ENCODE measurements at places on chromosomes 7 and 10.

- DNase-seq, result no peak
Observed at GRCh38 chr10:57692255-57692980, 575.3 kb downstream of the IPMK start.

DNA sequence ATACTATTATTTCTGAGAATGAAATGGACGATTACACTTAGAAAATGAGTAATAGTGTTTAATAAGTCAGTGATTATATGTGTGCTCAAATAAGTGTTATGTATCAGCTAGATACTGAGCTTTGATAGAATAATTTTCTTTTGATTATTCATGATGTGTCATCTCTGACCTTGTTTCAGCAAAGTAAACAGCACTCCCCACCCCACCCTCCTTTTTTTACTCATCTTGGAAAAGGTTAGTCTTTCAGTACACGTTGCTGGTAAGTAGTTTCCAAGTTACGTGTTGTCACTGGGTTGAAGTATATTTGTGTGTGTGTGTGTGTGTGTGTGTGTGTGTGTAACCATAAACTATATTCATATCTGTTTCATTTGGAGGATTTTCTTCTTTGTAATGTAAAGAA, 84.1 kb downstream of the GNAI1 start:
- no peak for DNase-seq

DNA sequence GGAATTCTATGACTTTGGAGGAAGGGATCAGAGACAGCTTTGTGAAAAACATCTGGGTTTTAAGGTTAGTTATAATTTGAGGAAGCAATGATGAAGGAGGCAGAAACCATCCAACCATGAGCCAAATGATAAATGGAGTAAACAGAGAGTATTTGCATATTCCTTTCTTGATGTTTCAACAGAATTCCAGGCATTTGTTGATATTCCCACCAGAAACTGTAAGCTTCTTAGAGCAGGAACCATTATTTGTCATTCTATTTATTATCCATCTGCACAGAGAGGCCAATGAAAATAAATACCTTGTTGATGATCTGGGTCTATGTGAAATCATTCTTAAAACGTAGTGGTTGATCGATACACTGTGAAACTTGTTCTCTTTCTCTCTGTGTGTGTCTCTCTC, 715.3 kb downstream of the INHBA start:
- no peak for DNase-seq

- no peak for DNase-seq
Observed at GRCh38 chr10:122407375-122408125, 33.0 kb downstream of the PLEKHA1 start.

DNA sequence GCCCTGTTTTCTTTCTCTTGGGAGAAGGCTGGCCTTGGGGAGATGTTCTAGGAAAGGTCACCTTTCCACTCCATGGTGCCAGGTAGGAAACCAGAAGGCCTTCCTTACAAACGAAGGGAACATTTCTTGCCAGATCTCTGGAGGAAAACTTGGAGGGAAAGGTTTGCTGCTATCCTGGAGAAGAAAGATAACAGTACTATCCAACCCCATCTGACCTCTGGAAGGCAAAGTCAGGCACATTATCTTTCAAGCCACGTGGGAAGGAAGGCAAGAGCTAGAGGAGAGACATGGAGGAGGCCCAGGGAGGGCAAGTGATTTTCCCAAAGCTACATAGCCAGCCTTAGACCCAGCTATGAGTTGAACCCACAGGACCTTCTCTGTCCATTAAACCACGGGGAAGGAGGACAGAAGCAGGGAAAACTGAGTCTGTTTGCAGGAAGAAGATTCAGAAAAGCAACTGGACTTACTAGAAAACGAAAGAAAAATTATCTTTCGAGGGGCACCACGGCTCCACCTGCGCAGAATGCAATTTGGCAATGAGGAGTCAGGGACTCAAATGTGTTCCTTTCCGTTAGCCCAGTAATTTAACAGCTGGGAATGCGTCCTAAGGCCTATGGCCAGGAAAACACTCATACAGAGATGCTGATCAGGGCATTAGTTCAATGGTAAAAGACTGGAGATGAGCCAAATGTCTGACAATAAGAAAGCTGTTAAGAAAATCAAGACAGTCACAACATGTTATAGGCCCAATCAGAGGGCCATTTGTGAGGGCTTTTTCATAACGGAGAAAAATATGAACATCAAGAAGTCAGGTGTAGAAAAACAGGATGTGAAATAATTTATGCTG, 32.0 kb upstream of the PSAP start:
- DNase-seq, result no peak

- DNase-seq, result no peak
Observed at GRCh38 chr10:5887029-5887428, 2.7 kb downstream of the ANKRD16 start.

DNA sequence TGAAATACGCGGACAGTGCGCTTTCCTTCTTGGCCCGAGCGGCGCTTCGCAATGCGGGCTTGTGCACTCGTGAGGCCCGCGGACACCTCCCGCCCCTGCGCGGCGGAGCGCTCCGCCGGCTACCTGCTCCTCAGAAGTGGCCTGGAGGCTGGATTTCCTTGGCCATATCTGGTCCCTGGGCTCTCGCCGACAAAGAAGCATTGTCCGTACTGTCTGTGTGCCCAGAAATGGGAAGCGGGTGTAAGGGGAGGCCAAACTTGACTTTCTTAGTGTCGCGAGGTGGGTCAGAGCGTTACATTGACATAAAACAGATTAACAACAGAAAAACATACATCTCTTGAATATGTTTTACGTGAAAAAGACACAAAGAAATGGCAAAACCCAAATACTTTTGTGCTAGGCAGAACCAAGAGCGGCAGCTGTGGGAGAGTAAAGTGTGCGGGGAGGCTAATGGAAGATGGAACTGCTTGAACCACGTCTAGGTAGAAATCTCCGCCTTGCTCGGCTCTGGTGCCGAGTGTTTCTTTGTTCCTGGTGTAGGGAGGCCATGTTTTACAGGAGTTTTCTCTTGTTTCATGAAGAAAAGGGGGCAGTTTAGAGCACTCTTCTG, 1.4 kb downstream of the LANCL2 start:
- no peak for DNase-seq

DNA sequence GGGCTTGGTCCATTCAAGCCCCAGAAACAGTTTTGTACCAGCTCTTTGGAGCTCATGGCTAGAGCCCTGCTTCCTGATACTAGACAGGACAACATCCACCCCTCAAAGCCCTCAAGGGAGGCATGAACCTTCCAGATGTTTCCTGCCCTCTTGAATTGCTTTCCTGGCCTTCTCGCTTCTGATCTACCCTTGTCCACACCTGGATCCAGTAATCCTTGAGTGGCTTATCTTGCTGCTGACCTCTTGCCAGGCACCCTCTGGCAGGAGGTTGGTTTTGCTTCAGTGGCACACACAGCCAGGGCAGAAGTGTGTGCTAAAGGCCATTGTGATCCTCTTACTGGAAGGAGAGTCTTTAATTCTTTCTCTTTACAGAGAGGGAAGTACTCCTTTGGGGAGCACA, 495.8 kb downstream of the PLXNA4 start:
- DNase-seq, result no peak

DNA sequence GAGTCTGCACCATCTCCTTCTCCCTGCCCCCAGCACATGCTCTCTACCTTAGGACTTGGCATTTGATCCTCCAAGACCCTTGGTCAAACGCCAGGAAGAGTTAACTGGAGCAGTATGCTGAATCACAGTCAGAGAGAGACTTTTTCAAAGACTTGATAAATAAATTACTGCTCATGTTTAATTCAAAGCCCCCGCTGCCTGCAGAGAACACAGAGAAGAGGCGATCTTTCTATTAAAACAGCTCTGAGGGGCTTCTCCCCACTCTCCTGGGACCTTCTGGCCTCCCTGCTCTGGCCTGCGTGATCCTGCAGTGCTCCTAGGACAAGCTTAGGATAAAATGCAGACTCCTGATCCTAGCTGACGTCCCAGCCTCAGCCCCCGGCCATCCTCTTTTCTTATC, 47.8 kb downstream of the NPTX2 start:
- DNase-seq, result no peak

GRCh38 chr7:127290116-127290655, 37.4 kb upstream of the GRM8 start:
- DNase-seq, result no peak

DNA sequence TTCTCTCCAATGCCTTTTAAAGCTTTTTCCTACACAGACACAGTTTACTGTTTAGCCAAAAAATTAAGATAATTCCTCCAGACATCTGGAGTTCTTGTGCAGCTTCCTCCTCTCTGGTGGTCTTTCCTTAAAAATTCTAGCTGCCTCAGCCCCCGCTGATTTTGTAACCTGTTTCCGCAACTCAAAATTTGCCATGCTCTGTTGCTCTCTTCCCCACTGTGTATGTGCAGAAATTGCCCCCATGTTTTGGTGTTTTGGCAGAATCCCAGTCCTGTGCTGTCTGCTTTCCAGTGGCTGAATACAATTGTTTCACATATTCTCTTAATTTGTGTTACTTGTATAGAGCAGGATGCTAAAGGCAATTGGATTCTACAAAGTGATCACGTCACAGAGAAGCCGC, 151.7 kb upstream of the PRSS1 start:
- no peak for DNase-seq

- DNase-seq, result no peak
Observed at GRCh38 chr10:13414855-13415254, 66.8 kb upstream of the SEPHS1 start.

GRCh38 chr7:47653550-47654411, 71.9 kb upstream of the TNS3 start:
- no peak for DNase-seq

- no peak for DNase-seq
Observed at GRCh38 chr10:45427262-45427969, 53.4 kb downstream of the ALOX5 start.

DNA sequence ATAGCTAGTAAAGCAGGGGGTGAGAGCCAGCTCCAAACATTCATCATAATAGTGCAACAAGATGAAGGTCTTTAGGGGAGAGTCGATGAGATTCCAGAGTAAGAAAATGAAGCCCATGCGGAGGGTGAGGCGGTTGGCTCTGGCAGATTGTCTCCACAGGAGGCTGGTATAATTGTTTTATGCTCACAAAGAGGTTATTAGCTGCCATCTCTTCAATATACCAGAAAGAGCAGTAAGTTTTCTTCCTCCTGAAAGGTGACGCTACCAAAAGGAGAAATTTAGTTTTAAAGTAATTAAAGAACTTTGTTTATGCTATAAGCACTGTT, 59.2 kb upstream of the KCNIP2 start:
- no peak for DNase-seq

DNA sequence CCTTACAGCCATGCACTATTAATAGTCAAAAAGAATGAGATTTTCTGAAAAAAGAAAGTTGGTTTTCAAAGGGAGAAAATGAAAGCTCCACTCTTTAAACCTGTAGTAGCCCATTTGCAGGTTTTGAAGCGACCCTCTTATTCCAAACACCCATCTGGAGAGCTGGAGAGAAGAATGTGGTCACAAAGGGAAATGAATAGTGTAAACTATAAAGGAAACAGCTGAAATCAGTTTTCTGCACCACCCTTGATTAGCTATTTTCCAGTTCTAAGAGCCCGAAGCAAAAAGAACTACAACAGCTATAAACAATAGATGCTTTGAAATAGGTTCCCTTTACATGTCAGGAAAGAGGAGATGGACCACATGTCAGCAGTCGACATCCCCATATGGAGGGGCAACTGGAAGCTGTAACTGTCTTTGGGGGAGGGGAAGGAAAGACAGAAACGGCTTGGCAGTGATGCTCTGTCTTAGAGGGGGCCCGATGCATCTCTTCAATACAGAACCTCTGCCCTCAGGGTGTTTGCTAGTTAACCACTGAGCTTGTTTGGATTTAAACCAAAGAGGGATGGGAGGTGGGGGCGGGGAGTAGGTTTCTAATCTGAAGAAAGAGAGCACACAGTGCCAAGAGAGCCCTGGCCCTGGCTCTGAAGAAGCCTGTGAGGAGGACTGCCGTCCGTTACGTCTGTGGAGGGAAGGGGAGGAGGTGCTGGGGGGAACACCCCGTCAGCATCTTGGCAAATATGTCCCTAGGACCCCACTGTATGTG, 55.3 kb downstream of the CPVL start:
- DNase-seq, result peak; percentile 38

DNA sequence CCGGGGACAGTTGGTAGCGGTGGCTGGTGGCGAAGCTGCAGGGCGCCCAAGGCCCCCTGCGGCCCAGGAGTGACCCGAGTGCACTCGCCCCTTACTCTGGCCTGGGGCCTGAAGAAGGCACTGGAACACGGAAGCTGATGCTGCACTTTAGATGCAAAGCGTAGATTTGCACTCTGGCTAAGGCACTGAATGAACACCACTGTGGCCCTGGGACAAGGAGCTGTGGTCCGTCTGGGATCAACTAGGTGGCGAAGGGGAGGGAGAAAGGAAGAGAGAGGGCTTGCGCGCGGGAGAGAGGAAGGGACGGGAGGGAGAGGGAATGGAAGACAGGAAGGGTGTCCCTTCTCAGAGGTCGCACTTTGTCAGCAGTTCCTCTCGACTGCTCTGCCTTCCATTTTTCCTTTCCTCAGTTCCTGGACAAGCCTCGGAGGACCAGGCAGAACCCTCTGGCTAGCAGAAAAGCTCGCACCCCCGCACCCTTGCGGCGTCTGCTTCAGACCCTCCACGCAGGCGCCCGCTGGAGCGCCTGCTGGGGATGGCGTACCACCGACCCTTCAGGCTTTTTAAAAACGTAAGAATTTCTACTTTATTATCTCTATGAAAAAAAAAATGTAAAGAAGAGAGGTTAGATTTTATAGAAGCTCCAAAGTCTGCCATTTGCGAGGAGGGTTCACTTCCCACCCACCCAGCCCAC, 1.2 kb downstream of the FERD3L start:
- no peak for DNase-seq

DNA sequence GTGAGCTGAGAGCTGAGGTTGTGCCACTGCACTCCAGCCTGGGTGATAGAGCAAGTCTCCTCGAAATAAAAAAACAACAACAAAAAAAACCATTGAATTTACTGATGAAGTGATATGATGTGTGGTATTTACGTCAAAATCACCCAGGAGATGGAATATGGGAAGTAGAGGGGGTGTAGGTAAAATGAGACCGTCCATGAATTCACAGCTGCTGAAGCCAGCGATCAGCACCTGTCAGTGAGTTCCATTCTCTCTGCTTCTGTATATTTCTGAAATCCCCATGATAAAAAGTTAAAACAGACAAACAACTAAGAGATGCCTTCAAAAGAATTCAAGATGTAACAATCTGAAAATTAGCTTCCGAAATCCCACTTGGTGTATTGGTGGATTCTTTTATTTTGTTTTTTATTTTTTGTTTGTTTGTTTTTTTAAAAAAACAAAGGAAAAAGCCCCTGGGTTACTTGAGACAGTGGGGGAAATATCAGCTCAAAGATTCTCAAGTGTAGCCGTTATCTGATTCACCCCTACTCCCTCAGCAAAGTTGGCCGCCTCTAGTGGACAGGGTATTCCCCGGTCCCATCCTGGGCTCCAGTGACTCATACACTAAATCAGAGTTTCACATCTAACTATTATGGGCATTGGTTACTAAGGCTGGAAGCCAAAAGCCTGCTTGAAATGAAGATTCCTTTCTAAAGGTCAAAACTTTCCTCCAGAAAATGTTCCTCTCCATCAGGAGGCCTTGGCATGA, 76.4 kb downstream of the MAP3K8 start:
- DNase-seq, result no peak

- DNase-seq, result no peak
Observed at GRCh38 chr10:31757831-31758230, 170.8 kb downstream of the ARHGAP12 start.

DNA sequence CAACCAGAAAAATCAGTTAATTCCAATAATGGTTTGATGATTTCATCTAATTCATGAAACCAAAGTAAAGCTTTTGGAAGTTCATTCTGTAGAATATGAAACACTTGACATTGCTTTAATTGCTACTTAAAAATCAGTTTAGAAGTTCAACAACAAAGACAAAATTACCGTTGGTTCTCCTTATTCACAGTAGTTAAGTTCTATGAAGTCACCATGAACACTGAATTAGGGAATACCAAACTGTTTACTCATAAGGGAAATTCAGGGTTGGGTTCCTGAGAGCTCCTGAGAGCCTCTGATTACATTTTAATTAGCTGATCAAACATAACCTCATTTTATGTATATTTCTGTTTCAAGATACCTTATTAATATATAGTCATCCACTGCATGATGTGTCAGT, 46.2 kb downstream of the ZNF438 start:
- DNase-seq, result no peak
